ENCODE measurements at places on chromosomes 3 and 15. TPM values are rescaled to one million over a fixed set of nuclear protein-coding genes. Genes with fewer than 3 reads are reported as not detected.

ZKSCAN7 gene
- 8.0 TPM for total RNA-seq

TM4SF1 gene
- 12.9 TPM for total RNA-seq

LSAMP gene
- total RNA-seq, result 1.5 TPM

DNA sequence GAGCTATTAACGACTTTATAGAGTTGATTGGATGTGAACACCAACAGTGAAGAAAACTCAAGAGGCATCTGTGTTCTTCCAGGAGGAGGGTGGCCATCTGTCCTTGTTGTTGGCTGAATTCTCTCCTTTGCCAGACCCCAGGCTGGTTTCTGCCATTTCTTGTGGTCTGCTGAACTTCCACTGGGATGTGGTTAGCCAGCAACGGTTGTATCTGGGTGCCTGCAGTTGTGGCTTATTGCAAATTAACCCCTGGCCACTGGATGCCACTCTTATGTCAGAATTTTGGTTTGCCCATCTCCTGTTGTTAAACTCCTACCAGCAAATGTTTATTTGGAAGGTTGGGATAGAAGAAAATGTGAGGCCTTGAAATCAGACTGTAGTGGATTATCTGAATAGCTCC lies 163.6 kb upstream of the TBC1D5 start:
- no peak overlapping the region for H3K4me3 ChIP-seq
- no peaks in the 10 kb centered on the region for H3K36me3 ChIP-seq
- no peak overlapping the region for H3K27ac ChIP-seq
- H3K27me3 ChIP-seq, result no peaks in the 10 kb centered on the region
- peaks cover 11% of the 10 kb centered on the region for H3K4me1 ChIP-seq
- DNase-seq, result peak; percentile 45

DNA sequence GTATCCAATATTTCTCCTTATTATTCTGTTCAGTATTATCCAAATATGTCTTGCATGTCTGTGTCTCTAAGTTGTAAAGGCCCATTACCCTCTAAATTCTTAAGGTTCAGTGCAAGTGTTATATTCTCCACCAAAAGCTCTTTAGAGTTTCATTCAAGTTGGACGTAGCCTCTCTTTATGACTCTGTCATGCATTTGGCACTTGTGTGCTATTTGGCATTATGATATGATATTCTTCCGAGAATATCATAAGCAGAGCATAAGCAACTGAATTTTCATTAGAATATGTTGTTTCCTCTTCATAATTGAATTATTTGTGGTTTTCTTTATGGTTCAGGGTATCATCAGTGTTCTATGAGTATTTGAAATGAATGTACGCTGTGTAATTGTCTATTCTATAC lies 594.2 kb downstream of the NAALADL2 start:
- H3K27me3 ChIP-seq, result no peaks in the 10 kb centered on the region
- DNase-seq, result no peak
- H3K4me1 ChIP-seq, result no peaks in the 10 kb centered on the region
- H3K36me3 ChIP-seq, result no peaks in the 10 kb centered on the region
- no peak overlapping the region for H3K4me3 ChIP-seq

GRCh38 chr15:32824777-32825176 lies 107.0 kb downstream of the GREM1 start:
- H3K4me3 ChIP-seq, result no peak overlapping the region
- no peaks in the 10 kb centered on the region for H3K27me3 ChIP-seq
- H3K36me3 ChIP-seq, result no peaks in the 10 kb centered on the region
- no peak overlapping the region for H3K27ac ChIP-seq

GRCh38 chr3:127000119-127000518 lies 17.2 kb downstream of the PLXNA1 start:
- no peak for DNase-seq
- peaks cover 5% of the 10 kb centered on the region for H3K36me3 ChIP-seq
- H3K27me3 ChIP-seq, result no peaks in the 10 kb centered on the region
- H3K4me1 ChIP-seq, result no peaks in the 10 kb centered on the region
- no peak overlapping the region for H3K27ac ChIP-seq

DNA sequence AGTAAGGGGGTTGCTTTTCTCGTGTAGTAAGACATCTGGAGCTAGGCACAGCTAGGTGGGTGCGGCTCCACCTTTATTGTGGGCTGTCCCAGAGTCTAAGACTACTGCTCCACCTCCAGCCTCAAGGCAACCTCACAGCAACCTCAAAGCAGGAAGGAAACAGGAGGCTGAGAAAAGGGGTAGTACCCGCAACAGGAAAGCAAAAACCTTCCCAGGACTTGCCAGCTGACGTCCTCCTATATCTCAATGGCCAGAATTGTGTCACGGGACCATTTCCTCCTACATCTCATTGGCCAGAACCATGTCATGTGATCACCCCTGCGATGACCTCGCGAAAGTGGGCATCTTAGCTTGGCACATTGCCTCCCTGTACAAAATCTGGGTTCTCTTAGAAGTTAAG lies 4.3 kb upstream of the GPR160 start:
- DNase-seq, result peak; percentile 56
- no peak overlapping the region for H3K4me3 ChIP-seq
- H3K27me3 ChIP-seq, result no peaks in the 10 kb centered on the region

GRCh38 chr15:101496198-101496986 lies 6.9 kb upstream of the PCSK6 start:
- no peaks in the 10 kb centered on the region for H3K36me3 ChIP-seq
- H3K4me3 ChIP-seq, result no peak overlapping the region
- DNase-seq, result no peak

DNA sequence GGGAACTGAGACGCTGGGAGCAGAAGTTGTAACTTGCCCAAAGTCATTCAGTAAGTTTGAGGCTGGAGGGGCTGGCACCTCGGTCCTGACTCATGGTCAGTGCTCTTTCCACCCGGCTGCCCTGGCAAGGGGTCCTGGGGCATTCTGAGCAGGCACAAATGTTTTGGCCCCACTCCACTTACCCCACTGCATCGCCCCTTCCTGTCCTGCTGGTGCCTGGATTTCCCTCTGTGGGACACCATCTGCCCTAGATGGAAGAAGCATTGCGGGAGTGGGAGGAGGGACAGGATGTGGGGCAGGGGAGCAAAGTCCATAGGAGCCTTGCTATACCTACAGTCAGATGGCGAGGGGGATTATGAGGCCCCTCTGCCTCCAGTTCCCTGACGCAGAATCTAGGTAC lies 4.5 kb downstream of the CORO2B start:
- DNase-seq, result no peak
- H3K4me1 ChIP-seq, result peaks cover 3% of the 10 kb centered on the region
- H3K27me3 ChIP-seq, result peaks cover 28% of the 10 kb centered on the region
- H3K36me3 ChIP-seq, result no peaks in the 10 kb centered on the region
